CD4-positive, alpha-beta memory T cell (primary cell): ENCODE measurements at places on chromosomes 6 and 20. TPM values are rescaled to one million over a fixed set of nuclear protein-coding genes. Genes with fewer than 3 reads are reported as not detected.

DNA sequence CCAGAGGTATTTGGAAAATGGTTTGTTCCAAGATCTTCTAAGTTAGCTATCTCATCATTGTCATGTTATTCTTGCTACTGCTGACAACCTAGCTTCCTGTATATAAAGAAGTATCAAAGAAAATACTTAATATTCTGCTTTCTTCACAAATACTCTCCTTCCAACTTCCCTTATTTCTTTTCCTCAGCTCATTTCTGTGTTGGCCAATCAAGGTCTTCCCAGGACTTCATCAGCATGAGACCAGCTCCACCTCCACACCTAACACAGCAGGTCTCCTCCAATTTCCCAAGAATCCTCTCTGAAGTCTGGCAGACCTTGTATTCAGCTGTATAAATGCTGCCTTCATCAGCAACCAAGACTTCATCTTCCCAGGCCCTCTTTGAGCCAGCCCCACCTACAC is 538.6 kb upstream of the JARID2 start:
- H3K4me1 ChIP-seq = peaks cover 19% of the 10 kb centered on the region
- H3K27me3 ChIP-seq = no peaks in the 10 kb centered on the region
- no peak overlapping the region for H3K27ac ChIP-seq
- no peak for DNase-seq
- H3K36me3 ChIP-seq = no peaks in the 10 kb centered on the region

DNA sequence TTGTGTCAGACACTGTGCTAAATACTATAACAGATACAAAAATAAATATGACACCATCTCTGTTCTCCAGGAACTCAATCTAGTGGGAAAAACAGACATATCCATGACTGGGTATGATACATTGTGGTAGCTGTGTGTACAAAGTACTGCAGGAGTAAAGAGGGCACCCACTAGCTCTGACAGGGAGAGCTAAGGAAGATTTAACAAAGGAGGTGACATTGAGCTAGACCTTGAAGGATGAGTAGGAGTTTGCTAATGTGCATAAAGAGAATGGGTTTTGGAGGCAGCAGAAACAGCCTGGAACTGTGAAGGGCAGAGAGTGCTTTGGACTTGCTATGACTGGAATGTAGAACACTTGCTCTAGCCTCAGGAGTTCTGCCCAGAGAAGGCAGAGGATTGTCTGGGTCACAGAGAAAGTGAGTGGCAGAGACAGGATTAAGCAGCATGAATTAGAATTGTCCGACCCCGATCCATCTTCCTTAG is 14.4 kb downstream of the MMP24 start:
- no peak for DNase-seq
- H3K27ac ChIP-seq = no peak overlapping the region
- no peaks in the 10 kb centered on the region for H3K27me3 ChIP-seq
- no peaks in the 10 kb centered on the region for H3K36me3 ChIP-seq
- H3K4me1 ChIP-seq = no peaks in the 10 kb centered on the region
- H3K4me3 ChIP-seq = no peak overlapping the region

GRCh38 chr6:37980222-37980595 is 160.7 kb downstream of the ZFAND3 start:
- no peak for DNase-seq
- no peaks in the 10 kb centered on the region for H3K36me3 ChIP-seq
- H3K4me1 ChIP-seq = peaks cover 19% of the 10 kb centered on the region
- no peak overlapping the region for H3K27ac ChIP-seq

DNA sequence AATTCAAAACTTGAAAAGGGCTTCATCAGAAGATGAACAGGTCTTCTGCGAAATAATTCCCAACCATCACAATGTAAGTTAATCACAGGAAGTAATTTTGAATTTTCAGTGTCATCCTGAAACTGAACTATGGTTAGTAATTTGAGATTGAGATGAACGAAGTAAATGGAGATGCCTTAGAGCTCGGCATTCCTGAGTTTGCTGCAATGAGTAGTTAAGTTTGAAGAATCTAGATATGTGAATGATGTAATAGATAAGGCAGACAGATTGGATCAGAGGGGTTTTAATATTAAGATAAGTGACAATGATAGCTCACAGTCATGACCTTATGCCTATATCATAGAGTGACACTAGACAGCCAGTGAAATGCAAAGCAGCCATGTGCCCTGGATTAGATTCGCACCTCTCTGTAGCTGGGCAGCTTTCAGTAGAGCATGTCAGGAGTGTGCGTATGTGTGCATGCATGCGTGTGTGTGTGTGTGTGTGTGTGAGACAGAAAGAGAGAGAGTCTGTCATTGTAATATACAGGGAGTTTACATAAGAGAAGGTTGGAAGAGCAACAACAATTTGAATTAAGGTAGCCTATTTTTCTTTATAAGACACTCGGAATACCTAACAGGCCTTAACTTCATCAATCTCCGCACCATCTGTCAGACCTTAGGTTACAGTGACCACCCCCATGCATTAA is 233.0 kb downstream of the GMPR start:
- no peak overlapping the region for H3K27ac ChIP-seq
- peaks cover 70% of the 10 kb centered on the region for H3K4me1 ChIP-seq
- no peaks in the 10 kb centered on the region for H3K27me3 ChIP-seq
- no peak overlapping the region for H3K4me3 ChIP-seq
- H3K36me3 ChIP-seq = no peaks in the 10 kb centered on the region

GRCh38 chr6:33746036-33746600 is 587 bp downstream of the IP6K3 start:
- no peaks in the 10 kb centered on the region for H3K36me3 ChIP-seq
- H3K4me3 ChIP-seq = no peak overlapping the region
- no peaks in the 10 kb centered on the region for H3K4me1 ChIP-seq
- H3K27ac ChIP-seq = no peak overlapping the region

The ME1 gene
- total RNA-seq = 0.58 TPM

The XKR7 gene
- not detected for total RNA-seq
